ENCODE measurements at places on chromosomes 6 and 20. TPM values are rescaled to one million over a fixed set of nuclear protein-coding genes. Genes with fewer than 3 reads are reported as not detected.

GRCh38 chr6:6650839-6651238 is 62.3 kb downstream of the LY86 start:
- no peaks in the 10 kb centered on the region for H3K4me1 ChIP-seq
- H3K27me3 ChIP-seq = peaks cover 6% of the 10 kb centered on the region
- H3K4me3 ChIP-seq = no peak overlapping the region
- H3K36me3 ChIP-seq = no peaks in the 10 kb centered on the region
- no peak for DNase-seq

DNA sequence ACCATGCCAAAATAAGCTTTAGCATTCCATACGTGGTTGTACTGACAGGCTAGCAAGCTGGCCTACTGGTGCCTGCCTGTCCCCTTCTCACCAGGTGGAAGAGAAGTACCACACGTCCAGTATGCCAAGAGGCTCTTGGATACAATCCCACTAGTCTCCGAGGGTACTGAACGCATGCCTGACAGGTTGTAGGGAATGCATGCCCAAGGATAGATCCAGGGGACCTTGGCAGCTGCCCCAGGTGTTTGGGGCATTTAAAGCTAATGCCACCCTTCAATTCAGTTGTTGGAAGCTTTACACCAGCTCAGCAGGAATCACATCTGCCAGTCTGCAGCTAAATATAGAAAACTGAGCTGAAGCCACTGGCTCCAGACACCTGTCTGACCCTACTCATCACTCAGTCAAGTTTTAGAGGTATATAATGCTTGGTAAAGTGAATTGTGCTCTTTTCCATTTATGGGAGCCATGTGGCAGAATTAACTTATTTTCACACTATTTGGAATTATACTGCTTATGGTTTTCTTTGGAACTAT is 4.9 kb downstream of the TUBB2B start:
- H3K4me3 ChIP-seq = no peak overlapping the region
- no peaks in the 10 kb centered on the region for H3K36me3 ChIP-seq
- H3K27me3 ChIP-seq = peaks cover 31% of the 10 kb centered on the region
- no peak overlapping the region for H3K27ac ChIP-seq
- no peaks in the 10 kb centered on the region for H3K4me1 ChIP-seq

GRCh38 chr6:147695819-147696218 is 187.3 kb downstream of the SAMD5 start:
- no peak overlapping the region for H3K4me3 ChIP-seq
- no peaks in the 10 kb centered on the region for H3K36me3 ChIP-seq
- no peaks in the 10 kb centered on the region for H3K4me1 ChIP-seq
- H3K27ac ChIP-seq = no peak overlapping the region
- H3K27me3 ChIP-seq = no peaks in the 10 kb centered on the region
- DNase-seq = no peak

- peaks cover 46% of the 10 kb centered on the region for H3K4me1 ChIP-seq
- no peaks in the 10 kb centered on the region for H3K36me3 ChIP-seq
- H3K27me3 ChIP-seq = peaks cover 11% of the 10 kb centered on the region
- peak overlapping the region; percentile 96 for H3K27ac ChIP-seq
- DNase-seq = peak; percentile 97
These were observed 203.7 kb downstream of the SYNDIG1 start for GRCh38 chr20:24672886-24673677.

- no peaks in the 10 kb centered on the region for H3K36me3 ChIP-seq
- no peak overlapping the region for H3K27ac ChIP-seq
- H3K27me3 ChIP-seq = peaks cover 5% of the 10 kb centered on the region
- no peaks in the 10 kb centered on the region for H3K4me1 ChIP-seq
- H3K4me3 ChIP-seq = no peak overlapping the region
These were observed 162.5 kb upstream of the OLIG3 start for GRCh38 chr6:137656735-137657134.

DNA sequence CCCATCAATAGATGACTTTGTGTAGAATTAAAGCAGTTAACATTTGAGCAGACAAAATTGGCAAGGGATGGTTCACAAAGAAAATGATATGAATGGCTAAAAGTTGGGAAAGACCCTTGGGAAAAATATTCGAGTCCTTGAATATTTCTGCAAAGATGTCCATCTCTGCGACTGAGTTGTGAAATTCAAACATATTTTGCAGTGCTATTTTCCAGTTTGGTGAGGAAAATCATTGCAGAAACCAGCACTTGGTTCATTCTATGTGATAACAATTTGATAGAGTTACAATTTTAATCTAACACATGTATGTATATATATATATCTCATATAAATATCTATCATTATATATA is 6.1 kb upstream of the PRELID3B start:
- H3K4me1 ChIP-seq = peaks cover 19% of the 10 kb centered on the region
- peak overlapping the region; percentile 1 for H3K27ac ChIP-seq
- no peaks in the 10 kb centered on the region for H3K36me3 ChIP-seq
- peak overlapping the region; percentile 44 for H3K4me3 ChIP-seq

GRCh38 chr20:61662226-61662967 is 403.3 kb downstream of the TAF4 start:
- H3K36me3 ChIP-seq = no peaks in the 10 kb centered on the region
- no peaks in the 10 kb centered on the region for H3K4me1 ChIP-seq
- DNase-seq = no peak
- no peak overlapping the region for H3K4me3 ChIP-seq
- no peak overlapping the region for H3K27ac ChIP-seq

- no peak for DNase-seq
- H3K4me3 ChIP-seq = no peak overlapping the region
- H3K27ac ChIP-seq = no peak overlapping the region
- no peaks in the 10 kb centered on the region for H3K36me3 ChIP-seq
These were observed 50.0 kb upstream of the RNGTT start for GRCh38 chr6:89013438-89013837.

GRCh38 chr20:38112261-38112929 is 52.7 kb downstream of the TGM2 start:
- no peak overlapping the region for H3K27ac ChIP-seq
- H3K27me3 ChIP-seq = no peaks in the 10 kb centered on the region
- DNase-seq = no peak
- H3K4me1 ChIP-seq = peaks cover 76% of the 10 kb centered on the region
- peaks cover 4% of the 10 kb centered on the region for H3K36me3 ChIP-seq

DNA sequence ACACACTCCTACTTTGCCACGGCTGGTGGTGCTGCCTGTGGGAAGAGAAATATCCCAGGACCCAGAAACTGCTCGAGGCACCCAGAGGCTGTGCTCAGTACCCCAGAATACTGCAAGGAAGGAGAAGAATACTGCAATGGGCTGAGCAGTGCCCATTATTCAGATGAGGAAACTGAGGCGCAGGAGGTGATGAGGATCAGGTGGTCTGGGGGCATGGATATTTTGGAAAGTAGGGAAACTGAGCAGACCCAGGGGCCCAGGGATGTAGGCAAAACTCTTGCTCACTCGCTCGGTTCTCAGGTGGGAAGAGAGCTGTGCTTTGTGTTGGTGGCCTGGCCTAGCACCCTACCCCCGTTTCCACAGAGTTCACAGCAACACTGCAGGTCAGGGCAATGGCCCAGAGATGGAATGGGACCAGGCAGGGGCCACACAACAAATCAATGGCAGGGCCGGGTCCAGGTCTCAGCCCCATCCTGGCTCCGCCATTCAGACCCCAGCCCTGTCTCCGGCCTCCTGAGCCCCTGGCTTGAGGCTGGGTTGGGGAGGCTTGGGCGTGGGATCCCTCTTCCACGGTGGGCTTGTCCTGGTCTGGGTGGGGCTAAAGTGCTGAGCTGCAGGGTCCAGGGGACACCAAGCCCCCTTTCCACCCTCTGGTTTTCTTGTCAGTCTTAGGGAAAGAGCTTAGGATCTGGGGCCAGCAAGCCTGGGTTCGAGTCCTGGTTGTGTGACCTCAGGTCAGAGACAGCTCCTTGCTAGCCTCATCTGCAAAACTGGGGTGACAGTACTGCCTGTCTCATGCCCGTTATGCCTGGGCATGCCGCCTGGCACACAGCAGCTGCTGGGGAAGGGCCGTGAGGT is 33.9 kb downstream of the SUN5 start:
- no peaks in the 10 kb centered on the region for H3K36me3 ChIP-seq
- no peak for DNase-seq
- H3K4me3 ChIP-seq = no peak overlapping the region
- H3K27me3 ChIP-seq = peaks cover 28% of the 10 kb centered on the region
- no peak overlapping the region for H3K27ac ChIP-seq
- no peaks in the 10 kb centered on the region for H3K4me1 ChIP-seq

- H3K36me3 ChIP-seq = no peaks in the 10 kb centered on the region
- peaks cover 55% of the 10 kb centered on the region for H3K4me1 ChIP-seq
- H3K27me3 ChIP-seq = no peaks in the 10 kb centered on the region
- H3K4me3 ChIP-seq = peak overlapping the region; percentile 62
These were observed 1.4 kb downstream of the MAPK13 start for GRCh38 chr6:36131511-36132245.

DNA sequence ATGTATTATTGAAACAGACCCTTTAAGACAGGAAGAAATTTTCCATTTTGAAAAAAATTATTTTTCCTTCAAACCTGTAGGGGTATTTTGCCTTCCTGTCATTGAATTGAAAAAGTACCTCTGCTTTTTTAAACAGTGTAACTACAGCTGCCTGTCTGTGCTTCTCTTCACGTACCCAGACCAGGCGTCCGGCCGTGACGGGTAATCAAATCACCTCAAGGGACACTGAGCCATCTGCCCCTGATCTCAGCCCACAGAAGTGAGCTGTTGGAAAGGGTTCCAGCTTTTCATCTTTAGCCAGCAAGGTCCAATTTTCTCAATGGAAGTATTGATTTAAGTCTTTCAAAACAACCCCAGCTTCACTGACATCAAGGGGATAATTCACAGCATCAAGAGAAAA is 58.0 kb downstream of the SLC35D3 start:
- no peak for DNase-seq
- H3K4me3 ChIP-seq = no peak overlapping the region

DNA sequence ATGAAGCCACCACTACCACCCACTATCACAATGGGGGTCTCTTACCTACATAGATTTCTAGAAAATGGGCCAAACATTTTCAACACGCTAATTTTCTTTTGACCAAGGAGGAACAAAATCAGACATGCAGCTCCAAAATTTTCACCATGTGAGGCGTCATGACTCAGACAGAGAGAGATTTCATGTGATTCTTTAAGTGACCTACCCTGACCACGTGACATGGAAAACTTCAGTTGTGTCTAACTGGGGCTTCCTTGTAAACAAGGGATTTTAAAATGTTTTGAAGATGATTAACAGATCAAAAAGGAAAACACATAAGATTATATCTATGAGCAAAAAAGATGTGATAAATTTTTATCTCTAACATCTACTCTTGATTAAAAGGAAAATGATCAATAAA is 199.2 kb downstream of the TBXT start:
- H3K4me1 ChIP-seq = no peaks in the 10 kb centered on the region
- DNase-seq = no peak
- H3K27ac ChIP-seq = no peak overlapping the region
- no peak overlapping the region for H3K4me3 ChIP-seq

DNA sequence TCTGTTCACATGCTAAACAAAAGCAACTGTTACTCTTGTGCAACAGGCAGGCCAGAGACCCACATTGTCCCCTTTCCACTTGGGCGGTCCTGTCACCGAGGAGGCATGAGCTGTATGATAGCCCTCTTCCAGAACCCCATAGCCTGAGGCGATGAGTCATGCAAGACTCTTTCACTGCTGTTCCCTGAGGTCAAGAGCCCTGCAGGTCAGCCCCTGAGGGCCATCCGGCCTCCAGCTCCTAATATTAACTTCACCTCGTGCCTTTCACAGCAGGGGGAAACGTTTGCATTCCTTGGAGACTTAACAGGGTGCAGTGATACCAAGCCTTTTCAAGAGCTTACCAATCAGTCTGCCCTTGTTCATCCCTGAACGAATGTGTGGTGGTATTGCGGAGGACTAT is 253.3 kb upstream of the ECI2 start:
- H3K4me3 ChIP-seq = peak overlapping the region; percentile 23
- DNase-seq = peak; percentile 27
- no peaks in the 10 kb centered on the region for H3K27me3 ChIP-seq
- H3K4me1 ChIP-seq = peaks cover 16% of the 10 kb centered on the region
- H3K27ac ChIP-seq = peak overlapping the region; percentile 45

DNA sequence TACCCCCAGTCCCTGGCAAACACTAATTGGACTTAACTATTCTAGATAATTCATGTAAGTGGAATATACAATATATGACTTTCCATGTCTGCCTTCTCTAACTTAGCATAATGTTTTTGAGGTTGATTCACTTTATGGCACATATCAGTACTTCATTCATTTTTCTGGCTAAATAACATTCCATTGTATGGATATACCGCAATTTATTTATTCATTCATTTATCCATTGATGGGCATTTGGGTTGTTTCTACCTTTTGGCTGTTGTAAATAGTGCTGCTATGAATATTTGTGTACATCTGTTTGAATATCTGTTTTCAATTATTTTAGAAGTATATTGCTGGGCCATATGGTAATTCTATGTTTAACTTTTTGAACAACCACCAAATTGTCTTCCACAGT is 616.3 kb downstream of the UTRN start:
- no peak overlapping the region for H3K4me3 ChIP-seq
- H3K4me1 ChIP-seq = peaks cover 36% of the 10 kb centered on the region
- no peak for DNase-seq
- no peak overlapping the region for H3K27ac ChIP-seq

DNA sequence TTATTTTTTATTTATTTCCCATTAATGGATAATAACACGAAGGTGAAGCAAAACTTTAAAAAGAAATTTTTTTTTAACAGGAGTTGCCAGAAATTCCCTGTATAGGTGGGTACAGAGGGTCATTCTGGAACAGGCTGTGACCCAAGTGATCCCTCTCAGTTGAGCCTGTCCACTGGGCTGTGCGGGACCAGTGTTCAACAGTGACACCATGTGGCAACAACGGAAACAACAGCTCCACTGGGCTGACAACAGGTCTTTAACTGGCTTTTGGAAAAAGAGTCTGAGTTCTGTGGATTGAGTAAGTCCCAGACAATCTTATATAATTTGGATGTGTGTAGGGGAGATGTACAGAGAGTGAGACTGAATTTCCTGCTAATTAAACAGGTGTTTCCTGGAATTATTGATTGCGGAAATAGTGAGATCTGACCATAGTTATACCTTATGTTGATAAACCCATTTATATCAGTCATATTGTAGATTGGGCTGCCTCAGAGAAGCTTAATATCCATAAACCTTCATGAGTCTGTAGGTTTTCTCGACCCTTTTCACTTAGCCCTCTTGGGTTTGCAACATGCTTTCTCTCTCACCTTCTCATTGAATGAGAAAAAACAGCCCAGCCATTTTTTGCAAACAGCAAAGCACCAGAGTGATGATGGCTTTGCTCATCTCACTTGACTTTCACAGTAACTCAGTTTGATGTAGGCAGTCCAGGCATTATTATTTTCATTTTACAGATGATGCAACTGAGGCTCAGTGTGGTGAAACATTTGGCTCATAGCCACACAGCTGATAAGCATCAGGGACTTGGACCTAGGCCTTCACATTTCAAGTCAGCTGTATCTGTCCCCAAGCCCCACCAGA is 17.5 kb downstream of the KIAA1755 start:
- H3K4me3 ChIP-seq = no peak overlapping the region
- H3K36me3 ChIP-seq = peaks cover 40% of the 10 kb centered on the region
- peaks cover 16% of the 10 kb centered on the region for H3K27me3 ChIP-seq
- H3K27ac ChIP-seq = no peak overlapping the region
- DNase-seq = no peak
- no peaks in the 10 kb centered on the region for H3K4me1 ChIP-seq

GRCh38 chr6:31740397-31741223 is 805 bp downstream of the MSH5 start:
- no peak for DNase-seq
- peak overlapping the region; percentile 97 for H3K4me3 ChIP-seq
- peaks cover 16% of the 10 kb centered on the region for H3K36me3 ChIP-seq
- no peaks in the 10 kb centered on the region for H3K27me3 ChIP-seq

FRS3 gene
- total RNA-seq = 4.4 TPM

RCAN2 gene
- total RNA-seq = 1.1 TPM

WFDC2 gene
- not detected for total RNA-seq

EDN3 gene
- not detected for total RNA-seq

GZF1 gene
- total RNA-seq = 10.0 TPM

TMEM151B gene
- not detected for total RNA-seq

TFAP2A gene
- total RNA-seq = 85.5 TPM

REM1 gene
- total RNA-seq = not detected

SLC25A27 gene
- 0.56 TPM for total RNA-seq
